ENCODE measurements at places on chromosomes 5 and 9.

DNA sequence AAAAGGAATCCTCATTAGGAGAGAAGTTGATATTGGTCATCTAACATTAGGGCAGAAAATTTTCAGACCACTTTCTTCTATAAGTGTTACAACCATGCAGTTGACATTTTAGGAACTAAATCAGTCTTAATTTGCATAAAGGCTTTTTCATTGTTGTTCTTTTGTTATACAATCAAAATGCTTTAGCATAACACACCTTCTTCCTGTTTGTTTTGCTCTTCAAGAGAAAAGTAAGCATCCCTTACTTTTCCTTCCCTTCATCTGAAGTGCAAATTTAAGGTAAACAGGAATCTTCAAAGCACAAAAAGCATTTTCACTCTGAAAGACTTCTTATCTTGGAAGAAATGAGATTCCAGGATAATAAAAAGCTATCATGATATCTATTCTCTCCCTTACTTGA is 273.6 kb downstream of the PTPRD start:
- DNase-seq: no peak

DNA sequence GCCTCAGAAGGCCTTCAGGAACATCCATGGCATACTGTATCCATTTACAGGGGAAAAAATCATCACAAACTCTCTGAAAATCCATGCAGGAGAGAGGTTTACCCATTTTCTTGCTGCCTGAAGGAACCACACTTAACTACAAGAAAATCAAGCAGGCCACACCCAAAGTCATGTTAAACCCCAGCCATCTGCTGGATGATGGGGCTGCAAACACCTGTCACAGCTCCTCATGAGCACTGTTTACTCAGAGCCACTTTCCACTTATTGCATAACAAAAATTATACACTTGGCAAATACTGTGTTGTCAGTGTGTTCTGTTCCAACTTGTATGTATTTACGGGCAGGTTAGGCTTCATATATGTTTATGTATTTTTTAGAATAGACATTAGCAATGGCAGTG is 35.8 kb downstream of the PPIC start:
- DNase-seq: peak; percentile 33

DNA sequence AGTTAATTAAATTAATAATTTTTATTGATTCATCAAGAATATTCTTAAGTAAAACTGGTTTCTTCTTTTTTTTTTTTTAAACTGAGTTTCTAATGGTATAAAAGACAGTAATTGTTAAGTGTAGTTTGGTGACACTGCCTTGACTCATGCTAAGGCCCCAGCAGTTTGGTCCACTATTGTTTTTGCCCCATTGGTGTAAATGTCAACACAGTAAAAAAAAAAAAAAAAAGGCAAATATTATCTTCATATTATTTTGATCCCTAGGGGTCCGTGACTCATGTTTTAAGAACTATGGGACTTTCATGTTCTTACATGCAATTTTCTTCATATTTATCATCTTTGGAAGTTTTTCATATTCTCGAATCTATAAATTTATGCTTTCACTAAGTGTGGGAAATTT is 29.2 kb upstream of the JAK2 start:
- no peak for DNase-seq

DNA sequence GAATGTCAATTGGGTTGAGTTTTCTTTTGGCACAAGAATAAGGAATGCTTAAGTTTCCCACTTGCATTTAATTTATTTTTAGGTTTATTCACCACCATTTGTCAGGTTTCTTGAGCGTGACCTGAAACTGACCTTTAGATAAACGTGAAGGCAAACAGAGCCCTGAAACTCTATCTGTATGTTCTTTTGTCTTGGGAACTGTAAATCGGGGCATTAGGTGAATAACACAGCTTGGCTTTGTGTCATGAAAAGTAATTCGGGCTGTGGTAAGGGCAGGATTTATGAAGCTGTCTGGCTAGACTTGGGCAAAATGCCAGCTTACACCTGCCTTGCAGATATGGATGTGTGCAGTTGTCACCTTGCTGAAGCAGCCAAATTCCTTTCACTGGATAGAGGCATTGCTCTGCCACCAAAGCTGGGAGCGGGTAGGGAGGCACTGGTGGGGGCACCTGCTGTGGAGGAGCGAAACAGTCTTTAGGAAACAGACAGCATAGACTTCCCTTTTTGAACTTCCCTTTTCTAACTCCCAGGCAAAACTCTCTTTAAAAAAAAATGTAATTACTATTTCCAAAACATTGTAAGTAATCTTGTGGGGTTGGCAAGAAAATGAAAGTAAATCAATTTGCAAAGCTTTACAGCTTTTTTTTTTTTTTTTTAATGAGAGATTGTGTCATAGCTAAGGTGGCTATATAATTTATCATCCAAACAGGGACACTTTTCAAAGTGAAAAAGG is 545.2 kb downstream of the CSNK1G3 start:
- DNase-seq: peak; percentile 33

All from NCI-H187 treated with DMSO at 0.1 percent for 48 hours (cell line).